Tongue (tissue), 3 donors: ENCODE measurements at places on chromosomes 6 and 20. TPM values are rescaled to one million over a fixed set of nuclear protein-coding genes. Genes with fewer than 3 reads are reported as not detected.
A peak's percentile ranks its signal among the peaks of the same experiment; 100 is the strongest.

The NFATC2 gene
- total RNA-seq: 9.6 TPM

DNA sequence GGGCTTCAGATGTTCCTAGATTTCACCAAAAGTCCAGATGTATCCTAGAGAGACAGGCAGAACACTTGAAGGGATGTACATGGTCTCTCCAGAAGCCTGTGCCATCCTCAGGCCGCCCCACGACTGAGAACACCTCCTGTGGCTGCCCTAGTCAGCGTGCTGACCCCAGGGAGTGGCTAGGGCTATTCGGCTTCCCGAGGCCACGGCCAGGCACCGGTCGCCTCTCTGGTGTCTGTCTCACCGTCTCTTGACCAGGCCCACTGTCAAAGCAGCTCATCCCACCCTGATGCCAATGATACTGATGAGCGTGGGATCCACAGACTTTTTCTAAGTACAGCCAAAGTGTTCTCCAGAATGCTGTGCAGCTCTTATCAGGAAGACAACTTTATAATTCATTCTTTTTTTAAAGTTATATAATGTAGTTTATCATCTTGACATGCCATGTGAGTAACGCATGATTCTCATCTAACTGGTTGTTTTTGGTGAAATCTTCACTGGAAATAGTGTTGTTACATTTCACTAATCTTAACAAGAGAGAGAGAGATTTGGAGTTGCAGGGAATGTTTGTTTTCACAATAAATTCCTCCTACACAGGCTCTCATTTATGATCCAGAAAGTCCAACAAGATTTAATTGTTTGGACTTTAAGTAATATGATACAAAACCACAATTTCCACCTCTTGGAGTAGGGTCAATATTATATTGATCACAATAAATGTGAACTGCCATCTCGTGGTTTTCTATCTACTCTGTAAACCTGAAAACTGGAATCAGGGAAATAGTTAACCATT, 41.7 kb upstream of the KLHL31 start:
- no peak for DNase-seq

DNA sequence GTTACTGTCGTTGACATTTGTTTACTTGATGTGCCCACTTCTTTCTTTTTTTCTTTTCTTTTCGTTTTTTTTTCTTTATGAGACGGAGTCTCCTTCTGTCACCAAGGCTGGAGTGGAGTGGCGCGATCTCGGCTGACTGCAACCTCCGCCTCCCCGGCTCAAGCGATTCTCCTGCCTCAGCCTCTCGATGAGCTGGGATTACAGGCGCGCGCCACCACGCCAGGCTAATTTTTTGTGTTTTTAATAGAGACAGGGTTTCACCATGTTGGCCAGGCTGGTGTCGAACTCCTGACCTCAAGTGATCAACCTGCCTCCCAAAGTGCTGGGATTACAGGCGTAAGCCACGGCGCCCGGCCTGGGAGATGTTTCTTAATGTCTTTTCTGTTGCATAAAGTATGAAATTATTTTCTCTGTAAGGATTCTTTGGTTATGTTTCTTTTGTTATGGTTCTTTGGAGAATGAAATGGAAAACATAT, 33.3 kb upstream of the PRSS16 start:
- DNase-seq: no peak

The PPP1R3G gene
- total RNA-seq: 4.4 TPM

DNA sequence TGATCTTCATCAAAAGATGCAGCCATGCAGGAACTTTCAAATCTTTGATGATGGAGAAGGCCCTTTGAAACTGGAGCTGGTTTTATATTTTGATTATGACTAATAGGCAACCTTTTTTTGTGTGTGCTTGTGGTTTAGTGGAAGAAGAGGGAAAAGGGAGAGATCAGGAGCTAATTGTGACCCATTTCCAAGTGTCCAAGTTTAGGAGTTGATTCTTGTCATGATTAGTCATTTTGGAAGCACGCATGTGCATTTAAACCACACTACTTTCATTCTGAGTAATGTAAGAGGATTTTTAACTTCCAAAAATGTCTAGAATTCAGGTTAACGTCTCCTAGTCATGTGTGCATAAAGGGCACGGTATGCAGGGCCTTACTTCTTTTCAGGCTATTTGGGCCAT, 3.5 kb downstream of the FOXO3 start:
- no peak for DNase-seq

DNA sequence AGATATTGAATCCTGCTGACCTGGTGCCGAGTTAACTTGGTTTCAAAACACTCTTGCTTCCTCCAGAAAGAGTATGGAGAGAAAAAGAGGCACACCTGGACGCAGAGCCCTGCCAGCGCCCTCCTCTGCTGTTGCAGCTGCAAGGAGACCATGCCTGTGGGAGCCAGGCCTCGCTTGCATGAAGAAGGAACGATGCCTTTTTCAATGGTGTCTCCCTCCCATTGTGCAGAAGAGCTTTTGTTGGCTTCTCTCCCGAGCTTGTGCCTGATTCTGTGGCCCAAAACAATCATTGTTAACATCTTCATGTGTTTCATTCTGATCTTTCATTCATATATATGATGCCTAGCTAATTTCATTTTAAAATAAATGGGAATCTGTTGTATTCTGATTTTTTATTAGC, 98.1 kb downstream of the FAM120B start:
- no peak for DNase-seq

GRCh38 chr6:150353445-150353844, 15.4 kb upstream of the IYD start:
- no peak for DNase-seq

The TUBB gene
- 286 TPM for total RNA-seq

The SIRPB1 gene
- 0.82 TPM for total RNA-seq

DNA sequence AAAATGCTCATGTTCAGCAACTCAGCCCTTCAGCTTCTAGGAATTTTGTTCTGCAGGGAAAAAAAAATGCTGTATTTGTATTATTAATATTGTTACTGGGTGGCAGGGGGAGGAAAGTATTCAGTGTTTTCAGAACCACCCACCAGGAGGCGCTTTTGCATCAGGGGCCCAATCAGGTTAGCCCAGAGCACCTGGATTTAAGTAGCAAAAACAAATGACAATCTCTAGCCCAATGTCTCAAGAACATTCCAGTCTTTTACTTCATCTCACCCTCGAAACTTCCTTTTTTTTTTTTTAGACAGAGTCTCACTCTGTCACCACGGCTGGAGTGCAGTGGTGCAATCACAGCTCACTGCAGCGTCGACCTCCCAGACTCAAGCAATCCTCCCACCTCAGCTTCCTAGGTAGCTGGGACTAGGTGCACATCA, 635 bp upstream of the C20orf203 start:
- peak; percentile 51 for DNase-seq

DNA sequence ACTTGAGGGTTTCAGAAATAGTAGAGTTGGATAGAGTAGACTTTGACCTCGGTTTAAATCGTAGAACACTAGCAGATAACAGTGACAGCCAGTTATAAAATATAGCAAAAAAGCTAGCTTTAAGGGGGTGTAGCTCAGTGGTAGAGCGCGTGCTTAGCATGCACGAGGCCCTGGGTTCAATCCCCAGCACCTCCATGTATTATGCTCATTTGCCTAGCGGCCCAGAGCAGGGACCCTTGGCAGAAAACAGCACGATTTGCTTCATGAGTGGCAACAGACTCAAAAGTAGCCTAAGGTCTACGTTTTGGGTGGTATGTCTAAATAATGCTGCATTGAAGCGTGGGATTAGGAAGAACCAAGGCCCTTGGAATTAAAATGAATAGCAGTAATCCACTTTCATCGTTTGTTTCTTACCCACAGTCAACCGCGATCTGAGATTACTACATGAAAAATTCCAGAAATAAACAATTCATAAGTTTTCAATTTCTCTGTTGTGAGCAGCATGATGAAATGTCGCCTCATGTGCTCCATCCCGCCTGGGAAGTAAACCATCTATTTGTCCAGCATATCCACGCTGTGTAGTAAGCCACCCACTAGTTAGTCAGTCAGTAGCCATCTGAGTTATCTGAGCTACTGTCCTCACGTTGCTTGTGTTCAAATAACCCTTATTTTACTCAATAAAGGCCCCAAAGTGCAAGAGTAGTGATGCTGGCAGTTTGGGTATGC, 184.9 kb downstream of the GPX5 start:
- no peak for DNase-seq

- no peak for DNase-seq
Measured at GRCh38 chr6:170086639-170087420, 204.0 kb downstream of the DLL1 start.
